T-helper 17 cell (primary cell): ENCODE measurements at places on chromosomes 6 and 20.

DNA sequence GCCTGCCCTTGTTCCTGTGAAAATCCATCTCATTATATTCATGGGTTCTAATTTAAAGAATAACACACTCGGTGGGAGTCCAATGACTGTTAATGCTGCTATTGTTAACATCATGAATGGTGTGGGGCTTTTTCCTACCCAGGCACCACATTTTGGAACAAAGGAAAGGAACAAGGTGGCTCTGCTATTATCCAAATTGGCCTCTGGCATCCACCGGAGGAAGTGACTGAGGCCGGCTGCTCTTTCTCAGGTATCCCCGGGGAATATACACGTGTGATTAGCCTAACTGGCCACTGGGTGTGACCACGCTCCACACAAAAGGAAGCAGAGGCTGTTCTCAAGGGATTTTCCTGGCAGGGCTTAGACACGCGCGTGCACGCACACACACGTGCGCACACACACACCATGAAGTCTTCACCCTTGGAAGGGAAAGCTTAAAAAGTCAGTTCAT lies 601.2 kb upstream of the ARID1B start:
- DNase-seq = no peak

GRCh38 chr6:137309078-137309762 lies 90.0 kb upstream of the IFNGR1 start:
- DNase-seq = no peak

GRCh38 chr20:35059110-35059509 lies 33.5 kb downstream of the TRPC4AP start:
- no peak for DNase-seq

DNA sequence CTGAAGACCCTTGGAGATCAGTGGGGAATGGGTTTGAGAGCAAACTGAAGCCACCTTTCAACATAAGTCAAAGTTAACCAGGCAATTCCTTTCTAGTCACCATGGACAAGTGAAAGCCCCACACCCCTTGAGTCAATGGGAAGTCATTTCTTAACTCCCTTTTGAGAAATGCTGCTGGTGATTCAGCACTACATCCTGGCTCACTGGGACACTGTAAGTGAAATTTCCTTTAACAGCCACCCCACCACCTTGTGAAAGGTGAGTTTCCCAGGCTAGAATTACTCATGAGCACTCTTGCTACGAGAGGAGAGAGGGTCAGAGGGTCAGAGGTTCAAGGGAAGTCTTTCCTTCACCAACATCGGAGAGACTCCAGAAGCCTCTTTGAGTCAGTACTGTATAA lies 93.3 kb upstream of the MARCKS start:
- no peak for DNase-seq

DNA sequence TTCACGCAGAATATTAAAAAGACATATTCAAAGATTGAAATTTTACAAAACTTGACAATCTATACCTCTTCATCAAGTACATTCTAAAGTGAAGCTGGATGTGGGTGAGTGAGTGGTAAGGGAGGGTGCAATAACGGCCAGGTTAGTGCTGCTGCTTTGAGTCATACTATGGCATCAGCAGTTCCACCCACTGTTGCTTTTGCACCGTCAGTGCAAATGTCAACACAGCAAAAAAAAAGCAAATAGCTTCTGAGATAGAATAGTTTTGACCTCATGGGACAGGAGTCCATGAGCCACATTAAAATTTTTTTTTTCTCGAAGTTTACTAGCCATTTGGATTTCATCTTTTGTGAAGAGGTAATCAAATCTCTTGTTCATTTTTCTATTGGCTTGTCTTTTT lies 31.8 kb downstream of the PSMF1 start:
- no peak for DNase-seq
